ENCODE measurements at places on chromosomes 16 and 17.

DNA sequence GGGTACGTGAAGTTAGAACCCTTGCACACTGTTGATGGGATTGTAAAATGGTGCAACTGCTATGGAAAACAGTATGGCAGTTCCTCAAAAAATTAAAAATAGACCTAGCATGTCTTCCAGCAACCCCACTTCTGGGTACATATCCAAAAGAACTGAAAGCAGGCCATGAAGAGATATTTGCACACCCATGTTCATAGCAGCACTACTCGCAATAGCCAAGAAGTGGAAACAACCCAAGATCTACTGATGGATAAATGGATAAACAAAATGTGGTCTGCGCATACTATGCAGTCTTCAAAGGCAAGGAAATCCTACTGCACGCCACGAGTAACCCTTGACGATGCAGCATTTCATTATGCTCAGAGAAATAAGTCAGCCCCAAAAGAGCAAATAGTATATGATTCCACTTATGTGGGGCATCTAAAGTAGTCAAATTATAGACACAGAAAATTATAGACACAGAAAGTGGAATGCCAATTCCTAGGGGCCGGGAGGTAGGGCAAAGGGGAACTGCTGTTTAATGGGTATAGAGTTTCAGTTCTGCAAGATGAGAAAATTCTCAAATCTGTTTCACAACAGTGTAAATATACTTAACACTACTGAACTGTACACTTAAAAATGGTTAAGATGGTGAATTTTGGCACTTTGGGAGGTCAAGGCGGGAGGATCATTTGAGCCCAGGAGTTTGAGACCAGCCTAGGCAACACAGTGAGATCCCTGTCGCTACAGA is 17.2 kb downstream of the CORO7 start:
- no peak for DNase-seq

- peak; percentile 50 for DNase-seq
These were observed 288.9 kb upstream of the CDH11 start for GRCh38 chr16:65410801-65411200.

DNA sequence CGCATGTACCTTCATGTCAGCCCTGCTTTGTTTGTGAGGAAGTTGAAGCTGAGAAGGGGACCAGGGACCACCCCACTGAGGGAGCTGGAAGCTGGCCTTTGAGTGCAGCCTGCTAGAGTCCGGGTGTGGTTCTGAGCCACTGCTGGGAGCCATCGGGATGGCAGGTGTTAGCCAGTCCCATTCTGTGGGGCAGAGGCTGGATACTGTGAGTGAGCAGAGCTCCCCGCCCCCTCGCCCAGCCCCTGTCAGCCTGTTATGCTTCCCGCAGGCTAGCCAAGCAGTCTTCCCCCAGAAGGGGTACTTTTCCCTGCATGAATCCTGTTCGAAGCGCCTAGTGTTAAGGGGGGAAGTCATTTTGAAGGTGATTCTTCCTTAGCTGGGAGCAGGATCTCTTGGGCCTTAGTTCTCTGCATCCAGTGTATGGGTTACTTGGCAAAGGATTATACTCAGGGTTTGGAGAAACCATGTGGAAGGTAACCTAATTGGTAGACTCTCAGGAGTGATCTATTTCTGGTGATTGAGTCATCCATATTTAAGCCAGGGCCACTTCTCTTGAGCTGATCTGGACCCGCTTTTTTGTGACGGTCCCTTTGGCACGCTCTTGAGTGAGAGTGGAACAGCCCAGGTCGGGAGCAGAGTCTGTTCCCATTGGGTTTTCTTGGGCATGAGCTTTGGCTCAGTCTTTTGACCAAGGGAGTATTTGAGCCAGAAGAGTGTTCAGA is 23.8 kb downstream of the AKAP1 start:
- DNase-seq: no peak

- no peak for DNase-seq
These were observed 63.4 kb downstream of the PITPNC1 start for GRCh38 chr17:67440277-67441051.
